SJSA1 (cell line): ENCODE measurements at places on chromosomes 4 and X. TPM values are rescaled to one million over a fixed set of nuclear protein-coding genes. Genes with fewer than 3 reads are reported as not detected.
A peak's percentile ranks its signal among the peaks of the same experiment; 100 is the strongest.

The CDKN2AIP gene
- 21.7 and 24.7 TPM in 2 replicates for total RNA-seq

GRCh38 chr4:83114576-83114975 lies at the start of gene PLAC8:
TSS of gene PLAC8 (minus strand) at chr4:83114729. CDS start at chr4:83107921, 6,808 bp downstream.
- DNase-seq: peak; percentile 45
- no peaks in the 10 kb centered on the region for H3K27me3 ChIP-seq
- peaks cover 52% of the 10 kb centered on the region for H3K4me1 ChIP-seq
- peak within 1 kb of the TSS; percentile 85 for H3K27ac ChIP-seq

The ATOH1 gene
- not detected in 2 replicates for total RNA-seq

DNA sequence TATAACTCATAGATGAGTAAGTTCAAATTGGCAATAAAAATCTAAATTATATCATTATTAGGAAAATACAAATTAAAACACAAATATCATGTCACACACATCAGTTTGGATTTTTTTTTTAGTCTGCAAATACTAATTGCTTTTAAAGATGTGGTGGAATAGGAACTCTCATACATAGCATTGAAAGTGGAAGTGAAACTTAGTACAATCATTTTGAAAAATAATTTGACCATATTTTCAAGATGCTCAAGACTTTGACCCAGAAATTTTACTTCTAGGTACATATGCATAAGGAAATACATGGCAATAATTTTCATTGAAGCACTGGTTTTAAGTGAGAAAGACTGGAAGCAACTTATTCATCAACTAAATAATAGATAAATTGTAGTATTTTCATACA lies 147.5 kb upstream of the SMIM31 start:
- no peaks in the 10 kb centered on the region for H3K36me3 ChIP-seq
- DNase-seq: no peak
- H3K27me3 ChIP-seq: no peaks in the 10 kb centered on the region

The FRMD7 gene
- not detected in 2 replicates for total RNA-seq

DNA sequence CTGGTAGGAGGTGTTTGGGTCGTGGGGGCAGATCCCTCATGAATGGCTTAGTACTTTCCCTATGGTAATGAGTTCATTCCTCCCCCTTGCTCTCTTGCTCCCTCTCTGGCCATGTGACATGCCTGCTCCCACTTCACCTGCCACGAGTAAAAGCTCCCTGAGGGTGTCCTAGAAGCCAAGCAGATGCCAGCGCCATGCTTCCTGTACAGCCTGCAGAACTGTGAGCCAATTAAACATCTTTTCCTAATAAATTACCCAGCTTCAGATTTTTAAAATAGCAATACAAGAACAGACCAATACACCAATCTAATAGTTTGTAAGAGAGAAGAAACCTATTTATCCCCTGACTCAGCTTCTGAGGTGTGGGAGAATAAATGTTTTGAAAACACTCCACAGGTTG lies 60.5 kb downstream of the FGFBP1 start:
- DNase-seq: no peak
- H3K36me3 ChIP-seq: no peaks in the 10 kb centered on the region
- no peak overlapping the region for H3K27ac ChIP-seq
- no peaks in the 10 kb centered on the region for H3K4me1 ChIP-seq

- no peak overlapping the region for H3K4me3 ChIP-seq
- H3K27ac ChIP-seq: no peak overlapping the region
- H3K36me3 ChIP-seq: no peaks in the 10 kb centered on the region
- no peaks in the 10 kb centered on the region for H3K4me1 ChIP-seq
- H3K27me3 ChIP-seq: 0 out of 2 replicates have a peak, but pooled peaks cover 6% of the 10 kb centered on the region
Observed at GRCh38 chr4:57424232-57424897, 314.2 kb upstream of the IGFBP7 start.

DNA sequence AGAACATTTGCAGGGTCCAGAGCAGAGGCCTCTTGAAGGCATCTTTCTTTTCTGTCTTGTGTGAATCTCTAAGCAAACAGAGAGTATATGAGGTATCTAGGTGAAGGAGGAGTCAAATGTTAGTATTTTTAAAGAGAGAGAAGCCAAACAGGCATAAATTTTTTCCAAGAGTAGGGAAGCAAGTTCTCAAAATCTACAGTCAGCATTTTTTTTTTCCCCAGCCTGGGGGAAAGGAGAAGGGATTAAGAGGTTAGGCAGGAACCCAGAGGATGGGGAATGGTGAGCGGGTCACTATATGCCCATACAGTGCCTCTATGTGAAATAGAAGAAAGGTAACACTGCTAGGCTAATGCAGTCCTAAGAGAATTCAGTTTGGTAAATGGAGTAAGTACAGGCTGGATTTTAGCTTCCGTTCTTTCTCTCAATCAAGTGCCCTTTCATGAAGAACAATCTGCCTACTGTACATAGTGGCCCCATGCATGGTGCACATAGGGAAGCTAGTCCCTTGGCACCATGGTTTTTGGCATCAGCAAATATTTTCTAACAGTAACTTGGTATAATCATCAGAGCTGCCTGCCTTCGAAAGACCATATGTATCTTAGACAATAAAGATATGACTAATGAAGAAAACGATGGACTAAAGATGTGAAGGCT lies 163.1 kb upstream of the MAB21L2 start:
- no peaks in the 10 kb centered on the region for H3K4me1 ChIP-seq
- DNase-seq: no peak
- no peaks in the 10 kb centered on the region for H3K27me3 ChIP-seq

DNA sequence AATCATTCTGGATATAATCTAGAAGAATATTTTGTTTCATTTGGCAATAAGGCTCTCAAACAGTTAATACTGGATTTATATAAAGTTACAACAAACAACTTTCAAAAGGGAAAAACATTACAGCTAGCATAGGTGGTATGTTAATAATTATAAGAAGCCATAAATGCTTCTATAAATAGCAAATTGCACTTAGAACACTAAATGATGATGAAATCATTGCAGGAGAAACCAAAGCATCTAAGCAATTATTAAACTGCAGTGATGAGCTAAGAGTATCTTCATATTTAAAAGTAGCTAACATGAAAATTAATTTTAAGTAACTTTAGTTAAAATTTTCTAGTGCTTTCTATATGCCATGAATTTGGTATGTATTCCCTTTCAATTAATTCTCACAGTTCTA lies 189.5 kb downstream of the CENPC start:
- DNase-seq: no peak
- no peaks in the 10 kb centered on the region for H3K27me3 ChIP-seq
- no peak overlapping the region for H3K4me3 ChIP-seq
- no peaks in the 10 kb centered on the region for H3K36me3 ChIP-seq

The NXF2B gene
- total RNA-seq: not detected in 2 replicates

The PRDM8 gene
- 5.2 and 8.5 TPM in 2 replicates for total RNA-seq

The ARHGAP36 gene
- total RNA-seq: not detected in 2 replicates

DNA sequence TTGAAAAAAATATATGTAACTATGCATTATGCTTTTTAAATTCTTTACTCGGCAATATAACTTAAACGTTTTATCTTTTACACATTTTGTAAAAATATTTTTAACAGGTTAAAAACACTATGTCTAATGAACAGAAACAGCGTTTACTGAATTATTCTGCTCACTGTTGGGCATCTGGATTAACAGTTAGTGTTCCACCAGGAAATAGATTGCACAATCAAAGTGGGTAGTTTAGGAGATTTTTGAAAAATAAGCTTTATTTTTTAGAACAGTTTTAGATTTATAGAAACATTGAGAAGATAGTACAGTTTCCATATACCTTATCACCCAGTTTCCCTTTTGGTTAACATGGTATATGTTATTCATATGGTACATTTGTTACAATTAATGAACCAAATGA lies 63.1 kb upstream of the FREM3 start:
- H3K27ac ChIP-seq: no peak overlapping the region
- no peaks in the 10 kb centered on the region; the same call in 1 of the 2 replicates for H3K27me3 ChIP-seq
- no peak for DNase-seq
- H3K4me3 ChIP-seq: no peak overlapping the region
- H3K4me1 ChIP-seq: no peaks in the 10 kb centered on the region

GRCh38 chrX:153407736-153408135 lies 3.5 kb upstream of the ZFP92 start:
- DNase-seq: no peak
- H3K36me3 ChIP-seq: no peaks in the 10 kb centered on the region
- no peak overlapping the region for H3K27ac ChIP-seq
- 0 out of 2 replicates have a peak, but pooled peaks cover 12% of the 10 kb centered on the region for H3K27me3 ChIP-seq

GRCh38 chr4:144353292-144353691 lies 212.8 kb upstream of the GYPA start:
- no peaks in the 10 kb centered on the region for H3K27me3 ChIP-seq
- peaks cover 55% of the 10 kb centered on the region for H3K4me1 ChIP-seq
- no peak for DNase-seq
- no peaks in the 10 kb centered on the region for H3K36me3 ChIP-seq
- H3K4me3 ChIP-seq: no peak overlapping the region
- H3K27ac ChIP-seq: no peak overlapping the region

The ZMAT1 gene
- 0.08 TPM in 1 of 2 replicates, not detected in the other for total RNA-seq
